SW 1271 (cell line): ENCODE measurements at places on chromosomes 13 and 19.

GRCh38 chr19:48501494-48502349, 9.9 kb downstream of the LMTK3 start:
- peak; percentile 55 for DNase-seq

DNA sequence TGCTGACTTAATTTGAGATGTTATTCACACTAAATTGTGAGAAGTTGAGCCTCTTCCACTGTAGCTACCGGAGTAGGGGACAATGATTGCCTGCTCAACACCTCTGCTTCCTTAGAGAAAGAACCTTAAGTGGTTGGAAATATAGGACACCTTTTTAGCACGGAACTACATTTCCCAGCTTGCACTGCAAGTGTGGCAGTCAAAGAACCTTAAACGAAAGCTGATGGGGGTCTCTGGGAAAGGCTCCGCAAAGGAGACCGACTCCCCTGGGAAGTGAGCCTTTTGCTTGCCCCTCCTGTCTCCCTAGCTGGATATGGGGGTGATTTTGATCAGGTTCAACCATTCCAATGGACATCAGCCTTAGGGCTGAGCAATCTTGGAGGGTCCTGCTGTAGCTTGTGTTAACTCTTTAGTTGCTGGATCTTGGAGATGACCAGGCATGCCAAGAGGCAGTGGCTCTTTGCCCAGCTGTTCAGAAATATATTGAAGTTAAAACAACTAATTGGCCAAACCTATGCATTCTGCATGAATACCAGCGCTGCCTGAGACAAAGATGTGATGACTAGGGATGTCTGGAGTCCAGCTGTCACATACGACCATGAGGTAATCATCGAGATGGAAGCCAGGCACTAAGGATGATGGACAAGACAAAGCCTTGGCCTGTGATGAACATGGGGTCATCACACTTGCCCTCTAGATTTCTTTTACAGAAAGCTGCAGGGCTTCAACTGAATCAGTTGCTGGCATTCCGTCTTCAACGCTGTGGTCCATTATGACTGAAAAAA, 286.5 kb downstream of the FOXO1 start:
- no peak for DNase-seq

DNA sequence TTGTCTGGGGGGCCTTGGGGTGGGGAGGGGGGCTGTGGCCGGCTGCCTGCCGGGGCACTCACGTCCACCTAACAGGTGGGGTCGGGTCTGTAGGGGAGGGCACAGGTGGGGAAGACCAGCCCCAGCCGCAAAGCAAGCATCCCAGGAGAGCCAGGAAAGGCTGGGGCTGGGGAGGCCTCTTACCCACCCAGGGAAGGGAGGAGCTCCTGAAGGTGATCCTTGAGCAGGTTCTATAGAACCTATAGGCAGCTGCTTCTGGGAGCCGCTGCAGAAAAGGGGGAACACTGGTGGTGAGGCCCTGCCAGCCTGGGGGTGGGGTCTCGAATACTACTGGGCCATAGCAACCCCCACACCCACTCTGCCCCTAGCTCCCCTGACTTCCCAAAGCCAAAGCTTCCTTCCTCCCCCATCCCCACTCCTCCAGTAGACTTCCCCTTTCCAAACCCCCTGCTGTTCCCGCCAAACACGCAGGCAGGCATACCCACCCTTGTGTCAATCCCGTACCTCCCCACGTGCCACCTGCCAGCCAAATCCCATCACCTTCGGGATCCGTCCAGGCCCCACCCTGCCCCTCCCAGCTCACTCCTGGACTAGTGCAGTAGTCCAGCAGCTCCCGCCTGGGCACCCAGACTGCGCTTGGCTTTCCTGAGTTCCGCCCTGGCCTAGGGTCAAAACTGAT, 5.6 kb downstream of the KLF16 start:
- no peak for DNase-seq

- no peak for DNase-seq
Observed at GRCh38 chr13:27352698-27353097, 71.7 kb upstream of the GTF3A start.

DNA sequence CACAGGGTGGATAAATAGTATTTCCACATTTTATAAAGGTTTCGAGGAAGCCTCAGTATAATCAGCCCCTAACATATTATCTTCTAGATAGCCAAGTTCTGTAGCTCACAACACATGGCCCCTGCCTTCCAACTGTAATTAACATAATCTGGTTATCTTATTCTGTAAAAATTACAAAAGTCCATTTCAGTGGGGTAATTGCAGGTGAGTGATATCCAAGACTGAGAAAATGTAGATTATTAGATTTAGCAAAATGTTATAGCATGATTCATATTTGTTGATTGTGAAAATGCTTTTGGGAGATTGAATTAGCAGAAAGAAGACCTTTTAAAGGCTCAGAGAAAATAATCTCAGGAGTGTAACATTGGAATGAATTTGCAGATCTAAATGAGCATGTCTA, 168.3 kb upstream of the GPC6 start:
- DNase-seq: no peak
